CD4-positive, alpha-beta T cell treated with Interleukin-17A for 1 hour (primary cell): ENCODE measurements at places on chromosomes 2 and 18.

- DNase-seq = no peak
Observed at GRCh38 chr2:9847140-9847539, 3.9 kb downstream of the TAF1B start.

DNA sequence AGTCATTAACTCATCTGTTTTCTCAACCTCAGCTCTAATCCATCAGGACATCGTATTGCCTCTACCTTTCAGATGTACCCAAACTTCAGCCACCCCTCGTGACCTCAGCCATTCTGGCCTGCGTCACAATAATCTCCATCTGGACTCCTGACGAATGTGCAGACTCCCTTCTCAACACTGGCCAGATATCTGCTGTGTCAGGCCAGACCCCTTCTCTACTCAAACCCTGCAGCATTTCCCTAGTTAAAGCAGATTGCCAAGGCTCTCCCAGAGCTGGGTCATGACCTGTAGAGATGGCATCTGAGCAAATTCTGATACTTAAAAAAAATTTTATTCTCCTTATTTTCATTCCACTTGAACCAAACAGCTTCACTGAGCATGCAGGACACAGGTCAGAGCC is 69.5 kb upstream of the TMEM18 start:
- no peak for DNase-seq

DNA sequence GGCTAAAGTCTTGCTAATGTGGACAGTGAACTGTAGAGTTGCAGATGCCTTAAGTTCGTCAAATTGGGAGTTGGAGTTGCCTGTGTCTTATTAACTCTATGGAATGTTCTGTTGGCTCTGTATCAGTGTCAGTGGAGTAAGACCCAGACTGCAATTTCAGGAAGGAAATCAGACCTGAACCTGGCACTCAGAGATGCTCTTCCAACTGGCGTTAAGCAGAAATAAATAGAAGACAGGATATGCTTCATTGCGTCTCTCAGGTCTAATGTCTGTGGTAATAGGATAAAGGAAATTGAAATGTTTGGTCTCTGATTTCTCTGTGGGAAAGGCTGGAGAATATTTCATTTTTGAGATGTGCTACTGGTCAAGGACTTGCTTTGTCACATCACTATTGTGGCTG is 846.7 kb upstream of the ID2 start:
- no peak for DNase-seq

DNA sequence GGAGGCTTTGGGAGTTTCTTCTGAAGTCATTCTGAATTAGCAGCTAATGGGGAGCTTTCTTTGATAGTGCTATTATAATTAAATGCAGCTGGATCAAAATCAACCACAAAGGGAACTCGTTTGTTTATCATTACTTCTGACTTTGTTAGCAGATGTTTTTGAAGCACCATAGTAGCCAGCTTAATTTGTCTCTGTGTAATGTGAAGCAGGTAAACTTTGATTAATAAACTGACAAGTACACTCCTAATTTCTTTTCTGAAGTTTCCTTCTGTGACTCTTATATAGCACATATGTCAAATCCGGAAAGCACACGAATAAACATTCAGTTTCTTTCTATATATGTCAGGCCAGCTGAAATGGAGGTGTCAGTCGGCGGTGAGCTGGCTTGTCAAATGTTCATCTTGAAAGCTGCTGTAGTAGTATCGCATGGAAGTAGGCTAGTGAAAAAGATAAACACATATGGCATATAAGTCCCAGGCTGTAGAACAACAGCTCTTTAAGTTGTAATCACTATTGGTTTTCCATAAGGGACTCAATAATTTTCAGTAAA is 451.9 kb upstream of the ZEB2 start:
- no peak for DNase-seq

GRCh38 chr2:233010569-233011267 is 2.3 kb downstream of the NGEF start:
- DNase-seq = no peak

DNA sequence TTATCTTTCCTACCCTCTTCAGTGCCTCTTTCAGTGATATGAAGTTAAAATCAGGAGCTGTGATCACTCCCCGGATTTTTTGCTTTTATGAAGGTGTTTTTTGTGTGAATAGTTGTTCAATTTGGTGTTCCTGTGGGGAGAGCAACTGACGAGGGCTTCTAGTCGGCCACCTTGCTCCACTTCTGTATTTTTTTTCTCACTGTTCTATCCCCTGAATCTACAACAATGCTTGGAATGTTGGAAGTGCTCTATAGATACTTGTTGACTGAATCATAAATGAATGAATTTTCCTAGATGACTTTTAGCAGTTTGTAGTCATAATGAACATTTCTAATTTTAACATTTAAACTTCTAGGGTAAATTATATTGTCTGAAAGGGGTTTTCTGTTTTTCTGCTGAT is 247.3 kb downstream of the ZNF385B start:
- no peak for DNase-seq

GRCh38 chr2:42096869-42097591 is 49.2 kb downstream of the PKDCC start:
- no peak for DNase-seq

DNA sequence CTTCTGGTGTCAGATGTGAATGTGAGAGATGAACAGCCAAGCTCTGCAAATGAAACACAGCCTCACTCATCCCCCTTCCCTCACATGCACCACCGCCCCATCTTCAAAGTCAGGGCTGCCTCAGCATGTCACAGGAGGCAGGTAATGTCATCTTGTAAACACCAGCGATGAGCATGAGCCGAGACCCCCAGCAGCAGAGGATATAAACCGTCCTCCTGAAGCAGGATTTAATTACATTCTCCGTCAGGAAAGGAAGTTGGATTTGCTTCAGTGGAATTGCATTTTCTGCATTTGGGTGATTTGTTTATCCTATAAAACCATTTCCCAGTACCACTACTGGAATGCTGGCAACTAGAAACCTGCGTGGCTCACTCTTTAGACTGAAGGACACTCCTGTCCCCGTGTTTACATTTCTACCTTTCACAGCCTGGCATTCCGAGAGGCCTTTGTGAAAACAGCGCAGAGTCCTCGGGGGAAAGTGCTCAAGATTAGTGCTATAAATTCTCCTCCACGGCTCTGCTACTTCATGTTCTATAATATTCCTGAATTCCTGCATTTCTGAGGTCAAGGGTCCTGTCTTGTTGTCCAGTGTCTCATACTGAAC is 619.2 kb downstream of the IRS1 start:
- DNase-seq = no peak

- peak; percentile 39 for DNase-seq
Observed at GRCh38 chr18:9334973-9335696, 562 bp downstream of the TWSG1 start.

DNA sequence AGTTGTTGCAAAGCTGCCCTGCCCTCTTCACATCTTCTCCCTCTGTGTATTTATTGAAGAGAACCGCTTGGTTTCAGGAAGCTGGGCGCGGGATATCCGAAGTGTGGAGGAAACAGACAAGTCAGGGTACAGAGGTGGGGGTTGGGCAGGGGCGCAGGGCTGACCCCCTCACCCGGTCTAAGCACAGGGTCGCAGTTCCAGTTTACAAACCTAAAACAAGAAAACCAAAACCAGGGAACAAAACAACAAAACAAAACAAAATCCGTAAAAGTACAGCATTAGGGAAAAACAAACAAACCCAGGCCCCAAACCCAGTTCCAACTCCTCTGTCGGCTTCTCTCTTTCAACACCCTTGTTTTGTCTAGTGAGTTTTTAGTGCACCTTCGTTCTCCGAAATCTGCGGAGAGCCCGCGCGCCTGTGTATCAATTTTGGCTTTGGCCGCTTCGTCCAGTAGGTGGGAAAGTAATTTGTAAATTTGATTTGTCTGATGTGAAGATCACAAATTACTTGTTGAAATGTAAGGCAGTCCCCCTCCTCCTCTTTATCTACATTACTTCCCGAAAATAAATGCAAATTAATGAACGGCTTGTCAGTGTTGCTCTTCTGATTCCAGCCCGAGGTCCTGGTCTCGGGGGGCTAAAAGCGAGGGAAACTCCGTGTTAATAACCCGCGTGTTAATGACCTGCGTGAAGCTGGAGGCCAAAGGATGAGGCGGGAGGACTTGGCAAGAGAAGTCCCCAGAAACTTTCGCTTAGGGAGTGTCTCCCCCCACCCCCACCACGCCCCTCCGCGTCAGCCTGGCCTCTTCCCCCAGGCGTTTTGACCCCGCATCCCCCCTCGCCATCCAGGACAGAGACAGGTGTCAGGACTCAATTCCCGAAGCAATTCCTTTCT is 6.9 kb downstream of the OTX1 start:
- DNase-seq = no peak

GRCh38 chr18:71846716-71847115 is 697.4 kb downstream of the CBLN2 start:
- DNase-seq = no peak

- DNase-seq = no peak
Observed at GRCh38 chr2:55860832-55861231, 62.8 kb downstream of the EFEMP1 start.

DNA sequence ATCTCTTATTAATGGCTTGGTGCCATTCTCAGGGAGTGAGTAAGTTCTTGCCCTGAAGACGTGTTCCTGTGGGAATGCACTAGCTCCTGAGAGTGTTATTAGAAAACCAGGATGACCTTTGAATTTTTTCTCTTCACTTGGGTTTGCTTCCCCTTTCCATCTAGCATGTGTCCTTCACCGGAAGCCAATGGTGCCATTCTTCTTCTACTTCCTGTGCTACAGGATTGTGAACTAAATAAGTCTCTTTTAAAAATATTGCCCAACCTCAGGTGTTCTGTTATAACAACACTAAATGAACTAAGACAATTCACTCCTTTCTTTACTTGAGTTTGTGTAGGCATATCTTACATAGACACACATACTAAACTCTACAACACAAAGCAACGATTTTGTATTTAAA is 447.0 kb downstream of the SOX11 start:
- no peak for DNase-seq

DNA sequence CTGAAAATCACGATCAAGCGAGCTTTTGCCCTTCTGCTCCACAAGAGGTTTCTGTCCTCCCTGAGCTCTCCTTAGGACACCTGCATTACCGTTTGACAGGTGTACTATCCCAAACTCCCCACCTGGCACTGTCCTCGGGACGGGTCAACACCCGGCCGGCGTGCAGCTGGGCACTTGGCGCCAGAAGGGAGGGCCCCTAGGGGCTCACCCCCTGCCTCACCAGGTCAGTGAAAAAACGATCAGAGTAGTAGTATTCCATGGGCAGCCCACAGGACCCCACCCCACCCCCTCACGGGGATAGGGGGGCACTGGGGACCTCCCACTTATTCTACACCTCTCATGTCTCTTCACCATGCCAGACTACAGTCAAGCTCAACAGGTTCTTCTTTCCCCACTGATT is 117.6 kb upstream of the ANKRD30BL start:
- DNase-seq = no peak

DNA sequence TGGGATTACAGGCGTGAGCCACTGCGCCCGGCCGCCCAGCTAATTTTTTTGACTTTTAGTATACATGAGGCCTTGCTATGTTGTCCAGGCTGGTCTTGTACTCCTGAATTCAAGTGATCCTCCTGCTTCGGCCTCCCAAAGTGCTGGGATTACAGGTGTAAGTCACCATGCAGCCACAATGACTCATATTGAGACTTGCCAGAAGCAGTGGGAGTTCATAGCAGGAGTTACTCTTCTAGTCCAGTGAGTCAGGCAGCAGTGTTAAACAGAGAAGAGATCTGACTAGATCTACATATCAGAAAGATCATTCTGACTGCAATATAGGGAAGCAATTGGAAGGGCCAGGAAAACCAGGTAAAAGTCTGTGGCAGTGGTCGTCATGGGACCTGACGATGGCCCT is 1.5 kb upstream of the FLACC1 start:
- no peak for DNase-seq

DNA sequence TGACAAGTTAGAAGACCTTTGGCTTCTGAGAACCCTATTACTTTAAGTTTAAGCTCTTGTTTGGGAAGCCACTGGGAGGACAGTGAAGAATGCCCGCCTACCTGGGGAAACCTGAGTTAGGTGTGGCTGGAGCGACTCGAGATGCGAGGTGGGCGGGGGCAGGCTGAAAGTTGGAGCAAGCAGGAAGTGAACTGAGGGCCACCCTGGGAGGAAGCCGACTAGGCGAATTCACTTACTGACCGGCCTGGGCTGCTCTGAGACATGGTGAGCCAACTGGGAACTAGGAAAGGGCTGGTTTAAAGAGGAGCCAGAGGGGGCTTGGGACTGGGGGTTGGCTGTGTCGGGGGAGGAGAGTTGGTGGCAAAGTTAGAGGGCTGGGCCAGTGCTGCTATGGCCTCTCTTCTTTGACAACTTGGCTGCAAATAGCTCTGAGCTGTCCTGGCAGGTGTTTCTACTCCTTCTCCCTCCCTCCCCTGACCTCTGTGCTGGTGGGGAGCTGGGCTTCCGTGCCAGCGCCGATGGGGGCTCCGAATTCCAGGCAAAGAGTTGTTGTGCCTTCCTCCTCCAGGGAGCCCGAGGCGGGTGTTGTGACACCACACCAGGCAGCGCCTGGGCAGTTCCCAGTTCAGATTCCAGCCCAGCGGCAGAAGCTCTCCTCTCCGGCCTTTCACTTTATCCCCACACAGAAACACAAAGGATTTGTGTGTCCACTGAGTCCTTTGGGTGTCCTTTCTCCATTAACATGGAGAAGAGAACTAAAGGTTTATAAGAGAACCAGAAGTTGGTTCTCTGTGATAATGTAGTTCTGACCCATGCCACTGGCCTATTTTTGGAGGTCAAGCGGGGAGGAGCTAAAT is at the start of gene VAMP8:
VAMP8 (plus strand) TSS at position 201 of the 857 bp plus-strand sequence; CDS start at position 262, 61 bp downstream.
- DNase-seq = peak; percentile 67

- no peak for DNase-seq
Observed at GRCh38 chr2:213122725-213123124, 28.7 kb downstream of the IKZF2 start.

DNA sequence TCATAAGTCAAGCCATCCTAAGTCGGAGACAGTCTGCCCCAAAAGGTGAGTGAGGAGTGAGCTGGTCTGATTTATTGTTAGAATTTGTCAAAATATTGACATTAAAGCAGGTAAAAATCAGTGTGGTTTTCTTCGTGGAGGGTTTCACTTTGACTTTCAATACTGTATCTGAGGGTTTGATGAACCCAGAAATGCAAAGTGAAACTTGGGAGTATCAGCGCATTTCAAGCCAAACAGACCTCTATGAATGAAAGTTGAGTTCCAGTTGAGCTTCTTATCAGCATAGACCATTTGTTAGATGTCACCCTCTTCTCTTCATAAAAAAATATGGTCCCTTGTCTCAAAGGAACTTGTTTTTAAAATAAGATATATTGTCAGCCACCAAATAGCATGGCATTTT is 21.7 kb upstream of the CXCR4 start:
- DNase-seq = peak; percentile 58

DNA sequence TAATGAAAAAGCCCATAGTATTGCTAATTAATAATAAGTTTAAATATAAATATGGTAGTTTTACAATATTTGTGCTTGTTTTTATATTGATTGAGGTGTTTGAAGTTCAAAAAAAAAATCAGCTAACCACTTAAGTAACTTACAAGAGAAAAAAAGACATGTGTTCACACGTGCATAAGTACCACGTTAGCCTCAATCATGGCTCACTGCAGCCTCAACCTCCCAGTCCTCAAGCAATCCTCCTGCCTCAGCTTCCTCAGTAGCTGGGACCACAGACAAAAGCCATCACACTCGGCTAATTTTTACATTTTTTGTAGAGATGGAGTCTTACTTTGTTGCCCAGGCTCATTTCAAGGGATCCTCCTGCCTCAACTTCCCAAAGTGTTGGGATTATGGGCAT is 19.4 kb downstream of the MGAT4A start:
- no peak for DNase-seq

GRCh38 chr2:58336416-58336815 is 95.3 kb upstream of the FANCL start:
- no peak for DNase-seq

- no peak for DNase-seq
Observed at GRCh38 chr18:30280861-30281470, 761.6 kb downstream of the DSC3 start.
